ENCODE measurements at places on chromosomes 12 and 14.

DNA sequence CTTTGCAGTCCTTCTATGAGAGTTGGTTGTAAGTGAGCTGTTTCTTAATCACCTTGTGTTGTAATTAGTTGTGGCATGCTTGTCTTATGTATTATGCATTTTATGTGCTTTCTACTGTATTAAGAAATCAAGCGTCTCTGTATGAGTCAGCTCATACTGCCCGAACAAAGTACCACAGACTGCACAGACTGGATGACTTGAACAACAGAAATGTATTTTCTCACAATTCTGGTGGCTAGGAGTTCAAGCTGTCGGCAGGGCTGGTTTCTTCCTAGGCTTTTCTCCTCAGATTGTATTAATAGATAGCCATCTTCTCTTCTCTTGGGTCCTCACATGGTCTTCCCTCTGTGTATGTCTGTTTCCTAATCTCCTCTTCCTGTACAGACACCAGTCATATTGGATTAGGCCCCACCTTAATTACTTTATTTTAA is 77.7 kb downstream of the FLRT2 start:
- DNase-seq, result no peak

DNA sequence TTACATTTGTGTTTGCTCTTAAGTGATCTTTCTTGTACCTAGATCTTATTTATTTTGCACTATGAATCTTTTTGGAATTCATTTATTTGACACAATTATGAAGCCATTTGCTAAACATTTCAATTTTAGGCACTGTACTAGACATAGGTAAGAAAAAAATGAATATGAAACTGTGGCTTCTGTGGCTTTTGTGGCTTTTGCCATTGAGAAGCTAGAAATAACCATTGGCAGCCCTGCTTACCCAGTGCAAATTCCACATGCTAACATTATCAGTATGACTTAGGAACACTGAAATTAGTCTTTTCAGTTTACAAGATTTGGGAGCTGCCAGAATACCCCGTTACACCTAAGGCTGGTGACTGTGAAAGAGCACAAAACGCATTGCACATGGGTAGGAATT is 60.1 kb downstream of the FSCB start:
- no peak for DNase-seq

DNA sequence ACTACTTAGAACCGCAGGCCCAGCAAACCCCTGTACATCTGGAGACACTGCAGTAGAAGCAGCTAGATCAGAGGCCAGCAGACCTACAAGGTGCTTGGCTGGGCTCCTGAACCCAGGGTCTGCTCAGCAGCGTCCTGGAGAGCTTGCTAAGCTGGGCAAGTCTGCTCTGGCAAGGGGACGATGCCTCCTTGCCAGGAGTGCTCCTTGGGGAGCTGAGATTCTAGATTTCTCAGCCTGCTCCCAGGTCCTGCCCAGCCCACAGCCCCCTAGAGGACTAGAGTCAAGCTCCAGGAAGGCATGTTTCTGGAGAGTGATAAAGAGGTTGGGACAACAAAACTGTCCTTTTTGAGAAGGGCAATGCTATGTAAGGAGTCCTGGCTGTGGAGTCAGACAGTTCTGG is 60.3 kb downstream of the HSPB8 start:
- no peak for DNase-seq

DNA sequence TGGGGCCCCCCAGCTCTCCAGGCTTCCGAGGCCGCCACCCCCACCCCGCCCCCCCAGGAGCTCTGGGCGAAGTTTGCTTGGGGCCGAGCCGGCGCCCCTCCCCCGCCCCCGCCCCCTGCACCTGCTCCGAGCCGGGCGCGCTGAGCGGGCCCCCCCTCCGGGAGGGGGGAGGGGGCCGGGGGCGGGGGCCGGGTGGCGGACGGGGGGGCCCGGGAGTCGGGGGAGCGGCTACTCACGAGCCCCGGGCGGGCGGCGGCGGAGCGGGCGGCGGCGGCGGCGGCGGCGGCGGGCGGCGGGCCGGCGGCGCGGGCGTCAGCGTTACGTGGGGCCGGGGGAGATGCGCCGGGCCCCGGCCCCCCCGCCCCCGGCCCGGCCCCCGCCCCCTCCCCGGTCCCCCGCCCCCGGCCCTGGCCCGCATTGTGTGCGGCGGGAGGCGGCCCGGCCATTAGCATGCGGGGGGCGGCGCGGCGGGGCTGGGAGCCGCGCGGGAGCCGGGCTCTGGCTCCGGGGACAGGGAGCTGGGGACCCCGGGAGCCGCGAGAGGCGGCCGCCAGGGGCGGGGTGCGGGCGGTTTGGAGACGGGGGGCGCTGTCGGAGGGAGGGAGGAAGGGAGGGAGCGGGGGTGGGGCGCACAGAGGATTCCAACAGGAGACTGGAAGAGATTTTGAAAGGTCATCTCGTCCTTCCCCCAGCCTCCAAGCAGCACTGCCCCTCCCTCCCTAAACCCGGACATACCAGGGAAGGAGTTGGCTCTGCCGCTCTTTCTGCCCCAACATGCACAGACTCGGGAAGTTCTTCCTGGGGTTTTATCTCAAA is at the start of gene ZNF219:
TSS of gene ZNF219 (minus strand) at position 580 of the 816 bp plus-strand sequence. CDS start 5,064 bp downstream, outside the sequence.
- peak; percentile 22 for DNase-seq

- DNase-seq, result no peak
Measured at GRCh38 chr12:92621312-92621711, 81.5 kb upstream of the PLEKHG7 start.

GRCh38 chr14:58430156-58430555 is 2.6 kb downstream of the KIAA0586 start:
- no peak for DNase-seq

Measured in activated T-cell treated with anti-CD3 and anti-CD28 coated beads for 48 hours (primary cell).